ENCODE measurements at places on chromosomes 3 and 15. TPM values are rescaled to one million over a fixed set of nuclear protein-coding genes. Genes with fewer than 3 reads are reported as not detected.

KLHL40 gene
- not detected for total RNA-seq

SHC4 gene
- total RNA-seq = under 0.01 TPM

TRIM69 gene
- 4.9 TPM for total RNA-seq

SNRPA1 gene
- 15.0 TPM for total RNA-seq
